ENCODE measurements at places on chromosomes 4 and X.

DNA sequence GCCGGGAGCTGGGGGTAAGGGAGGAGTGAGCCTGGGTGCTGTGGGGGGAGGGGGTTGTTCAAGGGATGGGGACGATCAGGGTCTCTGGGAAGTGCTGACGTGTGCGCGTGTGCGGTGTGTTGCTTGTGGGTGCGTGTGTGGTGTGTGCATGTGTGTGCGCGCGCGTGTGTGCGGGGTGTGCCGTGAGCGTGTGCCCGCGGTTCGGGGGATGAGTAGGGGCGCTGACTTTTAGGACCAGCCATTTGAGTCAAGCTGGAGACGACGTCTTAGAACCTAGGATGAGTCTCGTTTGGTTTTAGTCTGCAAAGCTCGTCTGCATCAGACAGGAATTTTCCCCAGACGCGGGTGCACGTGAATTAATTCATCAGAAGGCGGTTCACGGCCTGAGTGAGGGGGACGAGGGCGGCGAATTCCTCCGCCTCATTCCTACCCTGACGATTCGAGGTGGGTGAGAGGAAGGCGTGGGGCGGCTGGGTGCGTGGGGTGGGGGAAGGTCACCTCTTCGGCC lies 950 bp upstream of the TMEM271 start:
- no peak for DNase-seq

- no peak for DNase-seq
Observed at GRCh38 chrX:138794246-138794645, 82.7 kb upstream of the FGF13 start.

- DNase-seq = peak; percentile 48
Observed at GRCh38 chr4:28209371-28209924, 1348.8 kb downstream of the STIM2 start.

- DNase-seq = no peak
Observed at GRCh38 chrX:10598540-10598939, 21.8 kb downstream of the MID1 start.

- DNase-seq = no peak
Observed at GRCh38 chr4:104066533-104066932, 346.7 kb upstream of the TACR3 start.

GRCh38 chr4:78068481-78068880 lies 11.4 kb downstream of the FRAS1 start:
- DNase-seq = no peak

DNA sequence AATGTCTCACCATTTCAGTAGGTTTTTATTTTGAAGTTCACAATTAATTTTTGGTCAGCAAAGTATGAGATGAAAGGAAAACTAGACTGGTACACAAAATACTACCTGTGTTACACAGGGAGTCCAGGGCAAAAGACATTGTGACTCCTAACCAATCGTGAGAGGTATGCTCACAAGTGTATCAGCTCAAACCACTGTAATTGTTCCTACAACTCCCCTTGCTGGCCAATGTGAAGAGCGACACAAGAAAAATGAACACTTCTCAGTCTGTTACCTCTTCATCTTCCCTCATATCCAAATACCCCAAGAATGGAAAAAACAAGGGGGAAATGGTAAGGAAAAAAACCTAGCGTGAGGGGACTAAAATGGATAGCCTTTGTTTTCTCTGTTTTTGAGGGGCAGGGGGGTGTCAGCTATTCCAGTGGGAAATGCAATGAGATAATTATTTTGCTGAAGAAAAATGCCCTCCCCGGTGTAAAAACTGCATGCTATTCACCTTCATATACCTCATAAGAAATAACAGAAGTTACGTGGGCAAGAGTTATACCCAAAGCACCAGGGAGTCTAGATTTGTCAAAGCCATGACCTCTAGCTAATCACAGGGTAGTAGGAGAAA lies 30.6 kb upstream of the NSUN7 start:
- peak; percentile 47 for DNase-seq

GRCh38 chr4:53371049-53371448 lies 5.2 kb upstream of the SCFD2 start:
- DNase-seq = no peak

DNA sequence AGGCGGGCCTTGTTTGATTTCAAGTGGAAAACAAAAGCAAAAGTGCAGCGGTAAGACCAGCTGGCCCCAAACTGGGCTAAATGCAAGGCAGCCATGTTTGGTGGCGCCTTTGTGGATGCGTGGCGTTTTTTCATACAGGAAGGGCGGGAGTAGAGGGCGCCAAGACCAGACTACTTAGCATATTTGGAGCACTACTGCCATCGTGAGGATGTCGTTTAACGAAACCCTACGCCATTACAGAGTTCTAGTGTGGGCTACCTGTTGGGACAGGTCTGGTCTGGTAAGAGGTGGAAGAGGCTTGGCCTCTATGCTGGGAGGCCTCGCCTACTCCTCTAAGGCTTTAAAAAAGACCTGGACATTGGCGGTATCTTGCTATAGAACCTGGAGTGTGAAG lies 230.7 kb upstream of the STK26 start:
- DNase-seq = no peak

DNA sequence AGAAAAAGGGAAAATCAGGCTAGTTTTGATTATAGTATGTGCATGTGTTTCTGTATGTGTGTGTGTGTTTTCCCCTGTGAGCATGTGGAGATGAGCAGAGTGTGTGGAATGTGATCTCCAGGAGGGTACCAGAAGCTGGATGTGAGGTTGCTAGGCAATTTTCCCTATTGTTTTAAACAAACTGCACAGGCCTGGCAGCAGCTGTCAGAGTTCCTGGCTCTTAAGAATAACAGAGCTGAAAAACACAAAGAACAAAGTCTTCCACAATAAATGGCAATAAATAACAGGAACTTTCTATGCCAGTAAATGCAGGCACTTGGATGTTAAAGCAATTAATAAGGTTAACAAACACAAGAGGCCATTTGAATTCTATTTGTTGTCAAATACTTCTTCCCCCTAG lies 344.6 kb upstream of the CTSO start:
- DNase-seq = peak; percentile 81

DNA sequence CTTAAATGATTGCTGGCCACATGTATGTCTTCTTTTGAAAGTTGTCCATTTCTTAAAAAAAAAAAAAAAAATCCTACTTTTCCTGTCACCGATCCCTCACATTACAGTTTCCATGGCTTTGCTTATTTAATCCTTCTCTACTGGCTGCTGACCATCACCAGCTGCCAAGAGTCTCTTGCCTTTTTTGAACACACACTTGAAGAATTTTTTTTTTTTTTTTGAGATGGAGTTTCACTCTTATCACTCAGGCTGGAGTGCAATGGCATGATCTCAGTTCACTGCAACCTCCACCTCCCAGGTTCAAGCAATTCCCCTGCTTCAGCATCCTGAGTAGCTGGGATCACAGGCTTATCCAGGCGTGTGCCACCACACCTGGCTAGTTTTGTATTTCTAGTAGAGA lies 134.0 kb downstream of the ANXA5 start:
- DNase-seq = no peak

DNA sequence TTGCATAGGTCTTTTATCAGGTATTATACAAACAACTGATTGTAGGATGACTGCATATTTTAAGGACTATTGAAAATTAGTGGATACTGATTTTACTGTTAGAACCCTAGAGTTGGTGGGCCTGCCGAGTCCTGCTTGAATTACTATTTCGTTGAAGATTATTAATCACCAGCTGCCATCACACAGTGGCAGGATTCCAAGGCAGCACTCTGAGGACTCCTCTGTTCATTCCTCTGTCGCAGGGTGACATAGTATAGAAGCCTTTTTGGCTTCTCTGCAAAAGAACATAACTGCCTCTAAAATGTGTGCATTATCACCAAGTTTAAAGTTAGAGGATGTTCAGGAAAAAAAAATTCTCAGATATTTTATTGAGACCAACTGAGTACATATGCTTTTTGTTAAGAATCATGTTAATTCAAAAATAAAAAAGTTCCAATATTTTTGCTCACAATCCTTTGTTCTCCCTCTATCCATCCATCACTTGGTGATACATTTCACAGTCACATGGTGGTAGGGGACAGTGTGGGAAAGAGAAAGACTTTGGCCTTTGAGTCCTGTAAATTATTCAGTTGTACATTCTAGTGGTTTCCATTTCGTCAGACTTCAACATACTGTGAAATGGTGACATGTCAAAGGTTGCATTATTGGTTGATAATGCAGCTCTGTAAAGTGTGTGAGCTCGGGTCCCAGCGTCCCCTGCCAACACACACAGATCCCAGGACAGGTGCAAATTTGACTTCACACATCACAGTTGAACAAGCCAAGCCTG lies 332.5 kb downstream of the GRID2 start:
- no peak for DNase-seq

DNA sequence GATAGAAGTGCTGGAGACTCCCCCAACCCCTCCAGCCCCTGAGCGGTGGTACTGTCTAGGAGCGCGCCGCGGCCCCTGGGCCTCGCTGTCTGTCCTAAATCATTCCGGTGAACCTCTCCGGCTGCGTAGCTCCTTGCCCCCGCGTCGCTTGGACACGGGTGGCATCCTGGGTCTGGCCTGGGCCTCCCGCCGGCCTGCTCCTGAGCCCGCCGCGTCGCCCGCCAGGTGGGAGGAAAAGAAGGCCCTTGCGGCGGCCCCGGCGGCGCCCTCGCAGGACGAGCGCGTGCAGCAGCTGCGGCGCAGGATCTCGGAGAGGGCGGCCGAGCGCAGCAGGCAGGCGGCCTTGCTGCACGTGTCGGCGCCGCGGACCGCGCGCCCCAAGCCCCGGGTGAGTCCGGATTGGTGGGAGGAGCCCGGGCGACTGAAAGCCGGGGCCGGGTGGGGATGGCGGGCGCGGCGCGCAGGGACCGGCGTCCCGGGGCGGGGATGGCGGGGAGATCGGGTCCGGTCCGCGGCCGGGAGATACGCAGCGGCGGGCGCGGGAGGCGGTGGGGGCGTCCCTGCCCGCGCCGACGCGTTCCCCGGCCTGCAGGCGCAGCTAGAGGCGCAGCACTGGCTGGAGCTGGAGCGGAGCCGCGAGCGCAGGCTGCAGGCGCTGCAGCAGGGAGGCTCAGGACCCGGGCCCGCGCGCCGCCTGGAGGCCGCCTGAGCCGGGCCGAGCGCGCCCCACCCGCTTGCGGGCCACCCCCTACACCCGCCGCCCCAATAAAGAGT lies 6.5 kb upstream of the RNF4 start:
- DNase-seq = peak; percentile 50

GRCh38 chr4:77147079-77147782 lies 9.8 kb upstream of the CCNG2 start:
- no peak for DNase-seq

GRCh38 chrX:44085209-44085608 lies 112.0 kb upstream of the NDP start:
- no peak for DNase-seq

- no peak for DNase-seq
Observed at GRCh38 chrX:50103866-50104566, 96.8 kb downstream of the AKAP4 start.

GRCh38 chr4:78766650-78767049 lies 9.5 kb upstream of the BMP2K start:
- DNase-seq = no peak

DNA sequence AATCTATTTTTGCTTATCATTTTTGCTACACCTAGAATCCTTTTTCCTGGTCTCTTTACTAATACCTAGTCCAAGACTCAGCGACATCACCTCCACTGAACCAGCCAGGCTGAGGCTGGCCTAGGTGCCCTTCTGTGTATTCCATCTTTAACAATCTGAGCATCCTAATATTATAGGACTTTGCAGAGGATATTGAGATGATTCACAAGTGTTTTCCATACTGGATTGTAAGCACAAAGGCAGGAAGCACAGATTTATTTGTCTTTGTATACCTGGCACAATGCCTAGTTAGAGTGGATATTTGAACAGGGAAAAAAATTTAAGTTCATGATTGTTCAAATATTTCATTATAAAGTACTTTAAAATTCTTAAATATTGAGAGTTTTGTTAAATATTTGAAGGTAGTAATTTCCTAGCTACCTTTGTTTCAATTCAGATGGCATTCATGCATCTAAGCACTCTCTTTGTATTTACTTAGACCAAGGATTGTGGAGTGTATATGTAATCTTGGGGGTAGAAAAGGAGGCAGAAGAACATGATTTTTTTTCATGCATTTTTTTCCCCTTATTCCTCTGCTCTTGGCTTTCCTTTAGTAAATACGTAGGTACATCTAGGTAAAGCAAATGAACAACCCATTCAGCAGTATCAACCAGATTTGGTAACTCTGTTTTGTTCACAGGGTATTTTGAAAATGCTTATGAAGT lies 18.4 kb downstream of the SMARCA5 start:
- no peak for DNase-seq

- no peak for DNase-seq
Observed at GRCh38 chr4:150699599-150699998, 117.6 kb downstream of the MAB21L2 start.

DNA sequence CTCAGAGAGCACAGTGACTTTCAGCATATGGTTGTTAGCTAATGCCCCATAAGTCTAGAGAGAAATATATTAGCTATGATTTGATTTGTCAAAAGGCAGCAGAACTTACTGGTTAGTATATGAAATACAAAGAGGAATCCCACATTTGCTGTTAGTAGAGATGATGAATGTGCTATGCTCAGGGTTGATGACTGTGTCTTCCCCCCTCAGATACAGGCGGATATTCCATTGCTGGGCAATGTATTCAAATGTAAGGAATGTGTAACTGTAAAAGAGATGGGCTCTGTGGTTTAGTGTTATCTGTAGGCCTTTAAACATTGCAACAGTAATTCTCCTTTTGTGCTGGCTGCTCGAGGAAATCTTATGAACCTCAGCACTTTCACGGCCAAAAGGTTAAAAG lies 528.9 kb upstream of the ARX start:
- DNase-seq = no peak

All from NCI-H226 (cell line).